Stomach (tissue), 19 donors: ENCODE measurements at places on chromosomes 6 and 20. TPM values are rescaled to one million over a fixed set of nuclear protein-coding genes. Genes with fewer than 3 reads are reported as not detected.
A peak's percentile ranks its signal among the peaks of the same experiment; 100 is the strongest.

Gene C6orf141
- total RNA-seq, result 29.8 TPM

Gene TOP1
- total RNA-seq, result 14.8 TPM

Gene TRIM10
- total RNA-seq, result 0.37 TPM

DNA sequence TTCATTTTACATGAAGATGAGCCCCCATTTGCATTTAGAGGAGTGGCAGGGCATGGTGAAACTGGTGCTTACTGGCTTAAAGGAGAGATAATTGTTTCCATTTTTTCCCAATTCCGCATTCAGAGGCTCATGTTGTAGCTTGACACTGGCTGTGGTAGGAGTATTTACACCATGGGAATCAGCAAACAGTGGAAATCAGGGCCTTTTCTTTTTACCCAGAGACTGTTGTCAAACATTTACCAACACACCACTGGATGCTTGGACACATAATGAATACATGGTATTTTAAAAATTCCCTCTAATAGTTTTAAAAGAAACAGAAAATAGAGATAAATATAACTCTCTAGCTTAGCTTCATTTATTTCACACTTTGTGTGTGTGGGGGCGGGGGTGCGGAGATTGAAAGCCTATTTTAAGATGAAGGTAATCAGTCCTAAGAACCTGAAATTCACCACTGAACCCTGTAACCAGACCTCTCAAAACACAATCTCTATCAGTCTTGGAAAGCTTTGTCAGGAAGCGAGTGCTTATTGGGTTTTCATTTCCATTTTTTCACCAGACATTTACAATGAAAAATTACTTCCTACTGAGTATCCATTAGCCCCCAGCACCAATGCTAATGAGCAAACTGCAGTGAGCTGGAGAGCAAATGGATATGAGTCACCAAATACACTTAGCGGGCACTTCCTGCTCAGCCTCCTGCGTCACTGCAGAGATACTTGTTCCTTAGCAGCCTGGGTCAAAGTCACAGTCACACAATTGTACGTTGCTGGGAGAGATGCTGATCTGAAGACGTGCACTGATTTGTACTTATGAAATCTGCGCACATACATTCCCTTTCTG, 532.0 kb downstream of the BCKDHB start:
- DNase-seq, result peak; percentile 53

DNA sequence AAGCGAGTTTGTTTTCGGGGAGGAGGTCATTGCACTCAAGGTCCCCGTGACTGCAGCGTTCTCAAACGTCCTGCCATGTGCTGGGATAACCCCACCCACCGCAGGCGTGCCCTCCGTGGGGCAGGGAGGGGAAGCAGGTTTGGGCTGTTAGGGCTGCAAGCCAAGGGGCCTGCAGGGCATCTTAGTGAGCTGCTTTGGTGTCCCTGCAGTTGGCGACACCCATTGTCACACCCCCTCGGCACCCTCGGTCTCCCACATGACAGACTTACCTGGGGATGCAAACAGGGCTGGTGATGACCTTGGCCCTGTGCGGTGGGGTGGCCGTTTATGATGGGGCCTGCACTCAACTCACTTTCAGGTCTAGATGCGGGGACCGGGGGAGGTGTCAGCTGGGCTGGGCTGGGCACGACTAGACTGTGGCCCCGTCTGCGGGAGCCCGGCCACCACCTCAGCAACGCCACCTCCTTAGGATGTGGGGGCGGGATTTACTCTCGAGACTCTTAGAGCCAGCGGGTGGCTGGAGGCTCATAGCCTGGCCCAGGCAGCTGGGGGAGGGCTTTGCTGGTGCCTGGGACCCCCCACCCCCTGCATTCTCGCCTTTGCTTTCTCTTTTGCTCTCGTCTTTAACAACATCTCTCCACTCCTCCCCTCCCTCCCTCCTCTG, 6.5 kb upstream of the GATA5 start:
- DNase-seq, result peak; percentile 81

GRCh38 chr6:166581091-166581511, 5.4 kb downstream of the RAMACL start:
- no peak for DNase-seq

GRCh38 chr6:66896415-66896814, 1189.4 kb upstream of the EYS start:
- DNase-seq, result no peak

DNA sequence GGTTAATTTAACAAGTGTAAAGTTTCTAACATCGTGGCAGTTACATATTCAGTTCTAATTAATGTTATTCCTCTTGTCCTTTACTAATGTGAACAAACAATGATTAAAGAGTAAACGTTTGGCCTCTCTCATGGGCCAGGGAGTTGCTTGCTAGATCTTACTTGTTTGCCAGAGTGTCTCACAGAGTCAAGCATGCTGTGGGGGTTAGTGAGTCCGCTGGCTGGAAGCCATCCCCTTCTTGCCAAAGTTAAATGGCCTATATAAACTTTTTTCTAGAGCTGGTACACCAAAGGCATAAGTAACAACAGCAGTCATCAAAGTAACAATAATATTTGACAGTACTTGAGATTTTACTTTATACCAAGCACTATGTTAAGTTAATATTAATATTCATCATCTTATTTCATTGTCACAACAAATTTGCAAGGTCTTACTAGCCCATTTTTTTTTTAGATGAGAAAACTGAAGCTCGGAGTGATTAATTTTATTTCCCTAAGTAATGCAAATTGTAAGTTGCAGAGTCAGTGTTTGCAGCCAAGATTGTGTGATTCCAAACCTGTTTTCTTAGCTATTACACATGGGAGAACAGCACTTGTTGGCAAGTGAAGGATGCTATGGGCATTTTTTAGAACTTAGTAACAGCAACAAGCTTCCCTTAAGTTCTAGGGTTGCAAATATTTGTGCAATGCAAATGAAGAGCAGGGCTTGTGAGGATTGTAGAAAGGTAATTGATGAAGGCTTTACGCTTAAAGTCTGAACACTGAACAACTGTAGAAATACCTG, 224.5 kb downstream of the RFPL4B start:
- peak; percentile 74 for DNase-seq
